ENCODE measurements at places on chromosomes 4 and X.
A peak's percentile ranks its signal among the peaks of the same experiment; 100 is the strongest.

- peak; percentile 58 for DNase-seq
These were observed 221.0 kb downstream of the PALLD start for GRCh38 chr4:168717847-168718246.

GRCh38 chr4:1019729-1020470, 8.5 kb downstream of the FGFRL1 start:
- no peak for DNase-seq

GRCh38 chr4:16270454-16271328, 44.4 kb upstream of the TAPT1 start:
- peak; percentile 14 for DNase-seq

DNA sequence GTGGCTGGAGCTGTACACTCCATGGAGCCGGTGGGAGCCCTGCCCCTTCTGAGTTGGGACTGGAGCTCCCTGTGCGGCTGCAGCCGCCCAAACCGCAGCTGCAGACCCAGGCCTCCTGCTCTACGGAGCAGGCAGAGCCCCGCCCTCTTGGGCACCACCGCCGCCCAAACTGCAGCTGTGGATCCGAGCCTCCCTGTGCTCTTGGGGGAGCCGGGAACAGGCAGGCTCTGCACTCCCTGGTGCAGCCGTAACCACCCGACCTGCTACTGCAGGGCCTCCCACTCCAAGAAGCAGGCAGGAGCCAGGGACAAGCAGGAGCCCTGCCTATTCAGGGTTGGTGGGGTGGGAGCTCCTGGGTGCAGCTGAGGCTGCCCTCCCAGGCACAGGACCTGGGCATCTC, 237.5 kb upstream of the ATP6AP2 start:
- DNase-seq, result no peak

DNA sequence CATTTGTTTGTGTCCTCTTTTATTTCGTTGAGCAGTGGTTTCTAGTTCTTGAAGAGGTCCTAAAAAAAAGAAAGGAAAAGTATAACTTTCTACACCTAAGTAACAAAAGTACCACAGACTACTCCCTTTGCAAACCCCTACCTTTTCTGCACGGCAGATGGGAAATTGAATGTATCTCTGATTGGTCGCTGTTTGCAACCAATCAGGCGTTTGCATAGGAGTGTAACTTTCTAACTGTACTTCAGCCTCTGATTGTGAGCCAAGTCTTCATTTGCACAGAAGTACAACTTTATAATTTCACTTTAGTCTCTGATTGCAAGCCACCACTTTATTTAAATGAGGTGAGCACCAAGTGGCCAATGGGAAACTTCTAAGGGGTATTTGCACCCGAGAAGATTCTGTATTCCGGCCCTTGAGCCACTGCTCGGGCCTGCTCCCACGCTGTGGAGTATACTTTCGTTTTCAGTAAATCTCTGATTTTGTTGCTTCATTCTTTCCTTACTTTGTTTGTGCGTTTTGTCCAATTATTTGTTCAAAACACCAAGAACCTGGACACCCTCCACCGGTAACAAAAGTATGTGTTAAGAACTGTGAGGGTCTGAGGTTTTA, 40.3 kb upstream of the FHL1 start:
- no peak for DNase-seq

GRCh38 chr4:5932035-5932568, 39.2 kb upstream of the CRMP1 start:
- no peak for DNase-seq

DNA sequence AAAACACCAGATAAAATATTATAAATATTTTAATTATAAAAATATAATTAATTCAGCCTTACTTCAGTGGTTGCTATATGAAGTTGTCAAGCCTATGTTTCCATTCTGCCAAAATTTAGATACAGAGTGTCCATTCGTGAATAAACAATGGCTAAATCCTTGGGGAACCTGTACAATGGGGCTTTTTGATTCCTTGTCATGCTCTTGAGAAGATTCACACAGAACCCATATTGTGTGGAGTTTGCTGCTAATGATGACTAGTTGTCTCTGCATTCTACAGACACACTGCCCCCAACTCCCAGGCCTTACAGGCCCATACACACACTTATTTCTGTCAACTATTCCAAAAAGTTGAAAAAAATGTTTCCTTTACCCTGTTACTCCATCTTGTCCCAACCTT, 33.4 kb upstream of the MAGEC2 start:
- DNase-seq, result no peak

GRCh38 chr4:165489786-165490185, 111.0 kb downstream of the CPE start:
- DNase-seq, result no peak

DNA sequence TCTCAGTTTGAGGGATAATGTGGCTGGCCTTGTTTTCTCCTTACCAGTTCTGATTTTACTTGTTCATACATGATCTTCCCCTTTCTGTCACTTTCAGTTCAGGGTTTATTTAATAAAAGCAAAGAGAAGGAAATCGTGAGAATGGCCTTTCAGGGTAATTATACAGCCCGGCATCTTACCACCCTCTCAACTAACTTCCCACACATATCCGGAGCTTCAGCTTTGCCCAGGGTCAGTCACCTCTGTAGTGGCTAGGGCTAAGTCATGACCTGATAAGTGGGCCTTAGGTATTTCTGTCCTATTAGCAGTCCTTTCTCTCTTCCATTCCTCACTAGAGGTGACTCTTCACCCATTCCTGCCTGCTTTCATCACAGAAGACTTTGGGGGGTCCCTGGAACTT, 15.8 kb downstream of the TRPC5 start:
- no peak for DNase-seq

DNA sequence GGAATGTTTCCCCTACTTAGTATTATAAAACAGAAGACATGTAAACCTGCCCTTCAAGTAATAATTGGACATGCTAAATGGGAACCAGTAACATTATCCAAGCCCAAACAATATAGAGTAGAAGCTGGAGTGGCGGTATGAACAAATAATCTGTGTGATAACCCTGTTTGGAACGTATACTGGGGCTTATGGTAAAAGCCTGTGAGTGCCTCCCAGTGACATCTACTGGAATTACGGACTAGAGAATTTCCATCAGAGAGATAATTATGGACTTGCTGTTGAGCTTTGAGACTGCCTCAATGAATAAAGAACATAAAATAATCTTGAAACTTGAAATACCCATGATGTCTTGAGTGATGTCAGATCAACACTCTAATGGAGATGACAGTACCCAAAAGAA, 406.3 kb upstream of the GRIA3 start:
- no peak for DNase-seq

DNA sequence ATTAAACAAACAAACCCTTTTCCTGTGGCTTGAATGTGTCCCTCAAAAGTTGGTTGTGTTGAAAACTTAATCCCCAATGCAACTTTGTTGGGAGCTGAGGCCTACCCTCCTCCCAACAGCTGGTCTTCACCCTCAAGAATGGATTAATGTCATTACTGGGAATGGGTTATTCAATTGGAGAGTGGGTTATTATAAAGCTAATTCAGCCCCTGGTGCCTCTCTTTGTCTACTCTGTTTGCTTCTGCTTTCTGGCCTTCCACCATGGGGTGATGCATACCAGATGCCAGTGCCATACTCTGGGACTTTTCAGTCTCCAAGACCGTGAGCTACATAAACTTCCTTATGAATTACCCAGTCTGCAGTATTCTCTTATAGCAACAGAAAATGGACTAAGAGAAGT, 706.5 kb downstream of the CCSER1 start:
- no peak for DNase-seq

DNA sequence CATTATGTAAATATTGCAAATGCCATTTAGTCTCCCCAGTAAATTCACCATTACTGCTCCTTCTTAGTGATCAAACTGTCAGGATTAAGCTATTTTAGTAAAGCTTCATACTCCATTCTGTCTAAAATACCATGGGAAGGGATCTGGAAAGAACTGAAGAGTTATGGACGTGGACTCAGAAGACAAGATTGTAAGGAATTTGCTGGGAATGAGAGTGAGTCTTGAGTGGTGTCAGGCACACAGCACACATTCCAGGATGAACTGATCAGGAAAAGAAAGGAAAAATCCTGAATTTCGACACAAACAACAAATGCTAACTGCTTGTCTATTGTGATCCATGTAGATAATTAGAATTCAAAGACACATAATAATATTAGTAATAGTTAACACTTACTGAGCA, 311.0 kb downstream of the CENPC start:
- DNase-seq, result peak; percentile 50

GRCh38 chrX:53281963-53282695, 745 bp upstream of the IQSEC2 start:
- DNase-seq, result no peak

DNA sequence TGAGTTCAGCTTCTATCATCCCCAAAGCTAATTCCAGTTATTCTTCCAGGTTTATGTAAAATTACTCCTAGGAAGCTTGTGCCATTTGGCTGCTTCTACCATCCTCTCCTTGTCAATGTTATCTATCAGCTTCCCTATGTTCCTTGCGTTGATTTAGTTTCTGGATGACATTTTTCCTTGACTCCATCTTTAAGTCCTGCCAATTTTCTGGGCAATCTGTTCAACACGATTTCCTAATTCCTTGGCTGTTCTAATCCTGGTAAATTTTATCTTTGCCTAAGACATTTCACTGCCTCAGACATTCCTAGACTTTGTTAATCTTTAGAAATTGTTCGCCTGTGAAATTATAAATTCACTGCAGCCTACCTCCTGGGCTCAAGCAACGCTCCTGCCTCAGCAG, 125.1 kb downstream of the PDS5A start:
- DNase-seq, result no peak

DNA sequence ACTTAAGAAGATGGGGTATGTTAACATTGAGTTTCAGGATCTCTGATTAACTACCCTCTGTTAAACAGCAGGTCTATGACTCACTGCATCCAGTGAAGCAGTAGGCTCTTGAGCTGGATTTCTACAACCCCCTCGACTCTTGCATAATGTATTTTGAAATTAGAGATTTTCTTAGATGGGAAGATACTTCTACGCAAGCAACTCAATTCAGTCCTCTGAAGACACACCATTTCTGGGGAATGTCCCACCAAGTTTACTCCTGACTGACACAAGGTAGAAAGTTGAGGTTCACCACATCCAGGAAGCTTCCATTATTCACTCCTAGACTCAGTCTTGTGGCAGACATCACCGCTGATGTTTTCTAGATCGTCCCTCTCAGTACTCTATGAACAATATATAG, 12.9 kb downstream of the PALLD start:
- peak; percentile 73 for DNase-seq

- no peak for DNase-seq
These were observed 465.9 kb downstream of the MID1IP1 start for GRCh38 chrX:39267176-39267575.

DNA sequence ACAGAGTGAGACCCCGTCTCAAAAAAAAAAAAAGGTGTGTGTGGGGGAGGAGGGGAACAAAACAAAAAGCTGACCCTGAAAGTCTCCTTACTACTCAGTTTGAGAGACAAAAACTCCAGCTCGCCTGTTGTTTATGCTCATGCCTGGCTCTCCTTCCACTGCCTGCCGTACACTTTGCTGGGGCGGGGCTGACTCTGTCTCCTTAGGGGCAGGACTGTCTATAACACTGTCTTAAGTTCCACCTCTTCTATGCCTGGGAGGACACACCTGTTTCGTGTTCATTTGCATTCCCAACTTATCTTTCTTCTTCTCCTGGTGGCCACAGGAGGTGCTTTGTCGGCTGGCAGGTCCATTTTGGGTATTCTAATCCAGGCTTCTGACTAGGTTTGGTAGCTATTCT, 81.4 kb downstream of the MTNR1A start:
- no peak for DNase-seq

GRCh38 chrX:42054256-42054655, 130.9 kb upstream of the CASK start:
- DNase-seq, result no peak

- peak; percentile 83 for DNase-seq
These were observed 38.4 kb upstream of the PDLIM3 start for GRCh38 chr4:185573651-185574199.

- no peak for DNase-seq
These were observed 25.2 kb upstream of the HSPA4L start for GRCh38 chr4:127756906-127757305.

DNA sequence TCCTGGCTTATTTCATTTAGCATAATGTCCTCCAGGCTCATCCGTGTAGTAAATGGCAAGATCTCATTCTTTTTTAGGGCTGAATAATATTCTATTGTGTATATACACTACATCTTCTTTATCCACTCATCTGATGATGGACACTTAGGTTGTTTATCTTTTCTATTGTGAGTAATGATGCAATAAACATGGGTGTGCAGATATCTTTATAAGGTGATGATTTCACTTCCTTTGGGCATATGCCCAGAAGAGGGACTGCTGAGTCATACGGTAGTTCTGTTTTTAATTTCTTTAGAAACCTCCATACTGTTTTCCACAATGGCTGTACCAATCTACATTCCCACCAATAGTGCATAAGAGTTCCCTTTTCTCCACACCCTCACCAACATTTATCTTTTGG, 317.6 kb upstream of the CNKSR2 start:
- peak; percentile 0 for DNase-seq

DNA sequence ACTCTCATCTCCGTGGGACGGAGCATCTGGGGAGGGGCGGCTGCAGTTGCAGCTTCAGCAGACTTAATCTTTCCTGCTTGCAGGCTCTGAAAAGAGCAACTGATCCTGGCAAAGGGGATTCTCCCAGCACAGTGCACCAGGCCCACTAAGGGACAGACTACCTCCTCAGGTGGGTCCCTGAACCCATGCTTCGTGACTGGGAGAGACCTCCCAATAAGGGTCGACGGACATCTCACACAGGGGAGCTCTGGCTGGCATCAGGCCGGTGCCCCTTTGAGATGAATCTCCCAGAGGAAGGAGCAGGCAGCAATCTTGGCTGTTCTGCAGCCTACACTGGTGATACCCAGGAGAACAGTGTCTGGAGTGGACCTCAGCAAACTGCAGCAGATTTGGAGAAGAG, 303.3 kb upstream of the FGF16 start:
- no peak for DNase-seq

DNA sequence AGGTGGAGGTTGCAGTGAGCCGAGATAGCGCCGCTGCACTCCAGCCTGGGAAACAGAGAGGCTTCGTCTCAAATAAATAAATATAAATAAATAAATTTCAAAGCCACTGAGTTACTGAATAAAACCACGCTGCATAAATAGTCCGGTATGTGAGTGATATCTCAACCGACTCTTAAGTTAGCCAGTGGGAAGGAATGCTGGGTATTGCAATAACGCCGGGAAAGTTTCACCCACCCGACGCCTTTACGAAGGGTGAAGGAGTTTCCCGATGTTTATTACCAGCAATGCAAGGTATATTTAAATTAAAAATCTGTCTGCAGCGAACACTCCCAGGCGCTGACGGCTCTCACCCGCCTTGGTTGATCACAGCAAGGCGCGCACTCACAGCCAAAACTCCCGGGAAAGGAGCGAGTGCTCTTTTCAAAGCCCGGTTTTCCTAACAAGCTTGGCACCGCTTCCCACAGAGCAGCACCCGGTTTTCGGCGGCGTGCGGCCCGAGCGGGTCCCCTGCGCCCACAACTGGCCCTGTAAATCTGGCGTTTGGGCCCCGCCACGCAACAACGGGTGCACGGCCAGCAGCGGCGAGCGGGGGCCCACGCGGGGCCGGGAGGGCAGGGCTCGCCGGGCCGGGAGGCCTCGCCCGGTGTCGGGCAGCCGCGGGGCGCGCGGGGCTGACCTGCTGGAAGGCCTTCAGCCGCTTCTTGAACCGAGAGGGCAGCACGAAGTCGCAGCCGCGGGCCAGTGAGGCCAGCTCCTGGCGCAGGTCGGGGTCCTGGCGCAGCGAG, 13.7 kb downstream of the PPP2R3B start:
- DNase-seq, result peak; percentile 45

All from fibroblast of skin of right quadriceps (primary cell).